ENCODE measurements at places on chromosomes 11 and 22.

DNA sequence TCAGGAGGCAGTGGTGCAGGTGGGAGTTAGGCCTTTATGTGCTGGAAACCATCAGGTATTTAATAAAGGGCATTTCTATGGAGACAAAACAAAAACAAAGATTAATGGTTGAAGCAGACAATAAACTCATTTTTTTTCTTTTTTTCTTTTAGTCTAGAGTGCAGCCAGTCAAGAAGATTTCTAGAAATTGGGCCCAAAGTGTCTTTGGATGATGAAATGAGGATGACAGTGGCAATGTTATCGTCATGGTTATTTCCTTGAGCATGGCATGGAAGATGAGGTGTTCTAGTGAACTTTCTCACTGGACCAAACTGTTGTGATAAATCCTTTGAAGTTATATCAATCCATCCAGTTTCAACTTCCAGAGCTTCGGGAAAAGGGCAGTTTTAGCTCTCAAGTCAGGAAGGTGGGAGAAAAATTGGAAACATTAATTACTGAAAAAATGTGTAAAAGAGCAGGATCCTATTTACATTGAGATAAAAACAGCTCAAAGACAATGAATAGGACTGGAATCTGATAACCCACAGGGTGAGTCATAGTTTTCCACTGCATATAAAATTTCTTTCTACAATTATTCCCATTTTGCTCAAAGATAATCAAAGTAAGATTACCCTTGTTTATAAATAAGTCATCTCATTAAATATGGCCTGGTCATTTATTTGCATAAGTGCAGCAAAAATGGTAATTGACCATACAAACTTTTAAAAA is 33.0 kb downstream of the PRR5L start:
- no peak for DNase-seq

GRCh38 chr11:32792111-32792947 is 2.1 kb downstream of the CCDC73 start:
- no peak for DNase-seq

DNA sequence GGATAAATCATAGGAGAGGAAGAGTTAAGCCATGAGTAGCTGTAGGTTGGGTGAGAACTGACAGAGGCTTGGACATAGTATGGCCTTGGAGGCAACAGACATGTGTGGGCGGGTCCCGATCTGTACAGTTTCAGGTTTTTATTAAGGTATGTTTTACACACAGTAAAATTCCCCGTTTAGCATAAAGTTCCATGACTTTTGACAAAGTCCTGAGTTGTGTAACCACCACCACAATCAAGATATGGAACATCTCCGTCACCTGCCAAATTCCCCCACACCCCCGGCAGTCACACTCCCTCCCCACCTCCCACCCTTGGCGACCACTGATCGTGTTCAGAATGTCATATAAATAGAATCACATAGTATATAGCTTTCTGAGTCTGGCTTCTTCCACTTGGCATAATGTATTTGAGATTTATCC is 68.1 kb downstream of the GRIK4 start:
- no peak for DNase-seq

DNA sequence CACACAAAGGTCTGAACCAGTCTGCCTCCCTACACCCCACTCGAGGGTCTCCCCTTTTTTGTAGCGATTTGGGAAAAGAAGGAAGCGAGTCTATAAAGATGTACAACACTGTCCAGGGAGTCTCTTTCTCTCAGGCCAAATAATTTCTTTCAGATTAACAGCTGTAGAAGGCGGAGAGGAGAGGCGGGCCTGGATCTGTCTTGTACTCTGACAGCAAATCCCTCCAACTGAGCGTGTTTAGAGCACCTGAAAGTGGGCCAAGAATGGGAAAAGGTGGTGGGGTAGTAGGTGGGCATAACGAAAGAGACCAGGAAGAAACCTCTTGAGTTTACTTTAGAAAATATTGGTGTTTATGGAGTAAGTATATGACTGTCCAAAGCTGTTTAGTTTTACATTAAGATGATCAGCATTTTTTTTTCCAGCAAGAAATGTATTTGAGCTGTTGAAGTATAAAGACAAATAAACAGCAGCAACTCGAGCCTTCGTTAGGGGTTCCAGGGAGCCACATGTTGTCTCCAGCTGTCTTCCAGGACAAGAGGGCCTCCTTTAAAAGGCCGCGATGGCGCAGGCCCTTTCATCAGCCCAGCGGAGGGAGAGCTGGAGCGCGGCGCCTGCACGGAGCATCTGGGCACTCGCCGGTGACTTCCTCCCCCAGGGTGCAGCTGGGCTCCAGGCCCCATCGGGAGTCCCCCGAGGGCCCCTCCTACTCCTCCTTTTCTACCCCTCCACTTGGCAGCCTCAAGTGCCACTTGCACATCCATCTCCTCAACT is 34.9 kb downstream of the SCUBE1 start:
- no peak for DNase-seq

- no peak for DNase-seq
Measured at GRCh38 chr11:20015529-20016427, 144.5 kb downstream of the DBX1 start.

DNA sequence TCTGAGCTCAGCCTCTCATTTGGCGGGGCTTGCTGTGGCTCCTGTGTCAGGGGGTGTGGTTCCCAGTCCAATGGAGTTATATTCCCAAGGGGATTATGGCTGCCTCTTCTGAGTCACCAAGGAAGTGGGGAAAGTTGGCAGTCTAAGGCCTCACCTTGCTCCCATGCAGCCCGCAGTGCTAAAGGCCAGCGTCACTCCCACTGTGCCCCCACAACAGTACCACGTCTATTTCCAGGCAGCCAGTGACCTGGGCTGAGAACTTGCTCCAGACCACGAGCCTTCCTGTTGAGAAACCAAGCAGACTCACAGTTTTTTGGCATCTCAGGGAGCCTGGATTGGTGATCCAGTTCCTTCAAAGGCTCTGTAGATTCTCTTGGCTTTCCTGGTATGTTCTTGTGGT is 45.6 kb downstream of the OR2AT4 start:
- no peak for DNase-seq
